Stimulated activated memory B cell treated with anti-CD40 and anti-IgM and Interleukin-4, amounts not matched to agents 10 μg/mL and 1 μg/mL and 100 μg/mL, for 72 hours (primary cell): ENCODE measurements at places on chromosomes 5 and 9.
A peak's percentile ranks its signal among the peaks of the same experiment; 100 is the strongest.

DNA sequence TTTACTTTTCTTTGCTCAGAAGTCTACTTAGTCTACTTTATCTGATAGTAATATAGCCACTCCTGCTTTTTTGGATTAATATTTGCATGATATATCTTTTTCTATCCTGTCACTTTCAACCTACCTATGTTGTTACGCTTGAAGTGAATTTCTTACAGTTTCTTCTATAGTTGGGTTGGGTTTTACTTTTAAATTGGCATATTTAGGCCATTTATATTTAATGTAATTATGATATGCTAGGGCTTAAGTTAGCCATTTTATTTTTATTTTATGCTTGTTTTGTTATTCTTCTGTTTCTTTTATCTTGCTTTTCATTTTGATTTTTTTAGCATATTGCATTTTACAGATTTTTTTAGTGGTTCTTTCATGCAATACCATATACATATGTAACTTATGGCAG, 164.7 kb downstream of the AOPEP start:
- no peak overlapping the region for H3K4me3 ChIP-seq
- no peaks in the 10 kb centered on the region for H3K27me3 ChIP-seq
- ATAC-seq: no peak
- H3K36me3 ChIP-seq: peaks cover 25% of the 10 kb centered on the region
- H3K27ac ChIP-seq: no peak overlapping the region

GRCh38 chr9:98045234-98046179, 11.0 kb upstream of the NANS start:
- ATAC-seq: peak; percentile 93
- H3K27ac ChIP-seq: peak overlapping the region; percentile 90
- peaks cover 45% of the 10 kb centered on the region for H3K4me1 ChIP-seq
- H3K27me3 ChIP-seq: no peaks in the 10 kb centered on the region

- no peak for ATAC-seq
- H3K4me3 ChIP-seq: no peak overlapping the region
- no peaks in the 10 kb centered on the region for H3K27me3 ChIP-seq
- H3K4me1 ChIP-seq: peaks cover 42% of the 10 kb centered on the region
Measured at GRCh38 chr9:134378901-134379338, 52.7 kb downstream of the RXRA start.

DNA sequence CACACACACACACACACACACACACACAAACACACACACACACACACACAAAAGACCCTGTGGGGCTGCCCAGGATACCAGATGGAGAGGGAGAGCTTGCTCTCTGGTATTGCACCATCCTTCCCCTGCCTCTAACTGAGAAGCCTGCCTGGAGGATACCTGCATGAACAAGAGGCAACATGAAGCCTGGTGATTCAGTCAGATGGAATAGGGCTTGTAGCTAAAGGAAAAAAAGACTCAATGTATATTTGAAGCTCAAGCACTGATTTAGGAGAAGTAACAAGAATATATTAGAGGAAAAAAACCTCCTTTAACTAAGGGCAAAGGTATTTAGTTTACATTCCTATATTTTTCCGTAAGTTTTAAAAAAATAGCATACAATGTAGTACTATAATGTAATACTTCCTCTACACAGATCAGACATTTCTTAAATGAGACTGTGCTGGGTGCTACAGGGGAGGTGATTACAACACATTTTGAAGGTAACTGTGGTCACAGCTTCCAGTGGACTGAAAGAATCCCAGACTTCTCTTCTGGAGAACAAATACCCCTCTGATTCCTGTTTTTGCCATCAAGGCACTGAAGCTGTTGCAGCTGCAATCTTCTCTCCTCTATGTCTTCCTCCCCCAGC, 169.3 kb downstream of the DCP2 start:
- no peaks in the 10 kb centered on the region for H3K4me1 ChIP-seq
- no peak overlapping the region for H3K27ac ChIP-seq
- no peaks in the 10 kb centered on the region for H3K27me3 ChIP-seq
- H3K36me3 ChIP-seq: no peaks in the 10 kb centered on the region
- ATAC-seq: no peak

- no peak overlapping the region for H3K27ac ChIP-seq
- no peaks in the 10 kb centered on the region for H3K4me1 ChIP-seq
- no peaks in the 10 kb centered on the region for H3K36me3 ChIP-seq
- H3K27me3 ChIP-seq: peaks cover 22% of the 10 kb centered on the region
- no peak overlapping the region for H3K4me3 ChIP-seq
- ATAC-seq: no peak
Measured at GRCh38 chr5:146399481-146399880, 47.7 kb upstream of the TCERG1 start.

DNA sequence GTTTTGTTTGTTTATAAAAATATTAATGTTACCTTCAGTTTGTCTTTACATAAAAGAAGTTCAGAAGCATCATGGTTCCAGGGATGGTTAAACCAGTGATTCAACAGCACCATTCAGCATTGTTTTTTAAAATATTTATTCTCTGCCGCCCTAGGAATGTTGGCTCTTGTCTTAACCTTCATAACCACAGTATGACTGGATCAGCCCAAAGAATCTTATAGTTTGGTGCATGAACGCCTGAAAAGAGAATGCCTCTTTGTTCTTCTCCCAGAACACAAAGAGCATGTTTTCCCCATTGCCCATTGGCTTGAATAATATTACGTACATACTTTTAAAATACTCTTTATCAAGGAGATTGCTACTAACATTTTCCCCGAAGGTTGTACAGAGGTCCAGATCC, 413.4 kb downstream of the ANXA1 start:
- H3K4me3 ChIP-seq: no peak overlapping the region
- no peak for ATAC-seq
- H3K27ac ChIP-seq: no peak overlapping the region
- no peaks in the 10 kb centered on the region for H3K36me3 ChIP-seq

DNA sequence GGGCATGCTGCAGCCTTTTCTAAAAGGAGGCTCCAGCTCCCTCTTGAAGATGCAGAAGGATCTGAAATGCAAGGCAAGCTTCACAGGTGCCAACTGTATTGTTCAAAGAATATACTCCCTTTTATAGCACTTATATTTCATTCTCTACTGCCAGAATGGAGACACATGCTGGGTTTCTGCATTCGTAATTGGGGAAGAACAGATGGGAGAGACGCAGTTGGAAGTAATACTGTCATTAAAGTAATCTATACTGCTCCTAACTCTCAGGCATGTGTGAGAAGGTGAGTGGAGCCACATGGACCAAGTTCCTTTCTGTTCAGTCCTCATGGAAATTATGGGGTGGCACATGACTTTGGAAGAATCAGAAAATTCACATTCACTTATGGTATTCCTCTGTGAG, 226.4 kb downstream of the TRIM32 start:
- no peaks in the 10 kb centered on the region for H3K36me3 ChIP-seq
- H3K27me3 ChIP-seq: no peaks in the 10 kb centered on the region
- H3K27ac ChIP-seq: no peak overlapping the region
- no peak for ATAC-seq
- H3K4me3 ChIP-seq: no peak overlapping the region

- H3K27me3 ChIP-seq: no peaks in the 10 kb centered on the region
- no peak overlapping the region for H3K4me3 ChIP-seq
- H3K27ac ChIP-seq: no peak overlapping the region
- ATAC-seq: no peak
- H3K36me3 ChIP-seq: peaks cover 19% of the 10 kb centered on the region
- H3K4me1 ChIP-seq: peaks cover 12% of the 10 kb centered on the region
Measured at GRCh38 chr5:138972230-138972629, 97.1 kb upstream of the LRRTM2 start.

DNA sequence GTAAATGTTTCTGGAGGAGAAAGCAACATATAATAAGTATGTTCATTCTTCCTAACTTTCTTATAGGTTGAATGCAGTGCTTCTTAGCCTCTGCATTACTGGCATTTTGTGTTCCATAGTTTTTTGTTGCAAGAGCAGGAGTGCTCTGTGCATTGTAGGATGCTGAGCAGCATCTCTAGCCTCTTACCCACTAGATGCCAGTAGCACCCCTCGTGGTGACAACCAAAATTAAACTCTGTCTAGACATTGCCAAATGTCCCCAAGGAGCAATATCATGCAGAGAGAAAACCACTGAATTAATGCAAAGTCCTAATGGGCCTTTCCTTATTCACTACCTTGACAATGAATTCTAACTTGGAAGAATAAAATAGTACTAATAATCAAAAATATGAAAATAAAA, 147.0 kb downstream of the GLIS3 start:
- ATAC-seq: no peak
- H3K36me3 ChIP-seq: no peaks in the 10 kb centered on the region
- peaks cover 24% of the 10 kb centered on the region for H3K27me3 ChIP-seq
- H3K27ac ChIP-seq: no peak overlapping the region

DNA sequence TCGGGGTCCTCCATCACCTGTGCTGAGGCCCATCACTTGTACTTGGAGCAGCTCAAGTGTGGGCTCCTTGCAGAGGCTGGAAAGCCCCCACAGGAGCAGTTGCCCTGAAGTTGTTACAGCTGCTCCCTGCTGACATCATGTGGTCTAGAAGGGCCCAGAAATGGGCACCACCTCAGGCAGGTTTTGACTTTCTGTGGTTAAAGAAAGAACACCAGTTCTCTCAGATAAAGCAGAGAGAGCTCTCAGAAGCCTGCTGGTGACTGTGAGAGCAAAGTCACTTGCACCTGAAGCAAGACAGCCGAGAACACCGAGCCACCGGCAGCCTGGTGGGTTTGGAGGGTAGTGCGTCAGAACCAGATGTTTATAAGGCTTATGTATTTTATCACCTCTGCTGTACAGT, 70.4 kb downstream of the MVB12B start:
- ATAC-seq: peak; percentile 95
- H3K36me3 ChIP-seq: peaks cover 8% of the 10 kb centered on the region
- peaks cover 13% of the 10 kb centered on the region for H3K27me3 ChIP-seq
- H3K27ac ChIP-seq: peak overlapping the region; percentile 56

DNA sequence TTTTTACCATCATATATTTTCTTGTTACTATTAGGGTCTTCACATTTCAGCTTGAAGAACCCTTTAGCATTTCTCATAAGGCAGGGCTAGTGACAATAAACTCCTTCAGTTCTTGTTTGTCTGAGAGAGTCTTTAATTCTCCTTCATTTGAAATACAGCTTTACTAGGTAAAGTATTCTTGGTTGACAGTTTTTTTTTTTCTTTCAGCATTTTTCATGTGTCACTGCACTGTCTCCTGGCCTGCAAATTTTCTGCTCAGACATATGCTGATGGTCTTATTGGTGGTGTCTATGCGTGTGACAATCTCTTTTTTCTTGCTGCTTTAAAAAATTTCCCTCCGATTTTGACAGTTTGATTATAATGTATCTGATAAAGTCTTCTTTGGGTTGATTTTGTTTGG, 399.9 kb downstream of the SH3GL2 start:
- H3K4me1 ChIP-seq: no peaks in the 10 kb centered on the region
- H3K27ac ChIP-seq: no peak overlapping the region
- ATAC-seq: no peak
- H3K4me3 ChIP-seq: no peak overlapping the region

DNA sequence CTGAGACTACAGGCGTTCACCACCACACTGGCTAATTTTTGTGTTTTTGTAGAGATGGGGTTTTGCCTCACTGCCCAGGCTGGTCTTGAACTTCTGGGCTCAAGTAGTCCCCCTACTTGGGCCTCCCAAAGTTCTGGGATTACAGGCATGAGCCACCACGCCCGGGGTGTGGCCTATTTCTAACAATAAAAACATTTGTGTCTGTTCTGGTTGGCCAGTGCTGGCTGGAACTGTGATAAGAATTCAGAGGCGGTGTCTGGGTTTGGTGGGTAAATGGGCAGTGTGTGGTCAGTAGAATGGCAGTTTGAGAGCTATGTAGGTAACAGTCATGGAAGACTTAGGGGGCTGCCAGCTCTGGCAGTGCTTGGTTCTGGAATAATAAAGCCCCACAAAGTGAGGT, 46.9 kb upstream of the SYNPO start:
- H3K36me3 ChIP-seq: no peaks in the 10 kb centered on the region
- peaks cover 11% of the 10 kb centered on the region for H3K27me3 ChIP-seq
- H3K4me1 ChIP-seq: peaks cover 19% of the 10 kb centered on the region
- ATAC-seq: no peak
- no peak overlapping the region for H3K4me3 ChIP-seq
- H3K27ac ChIP-seq: no peak overlapping the region

DNA sequence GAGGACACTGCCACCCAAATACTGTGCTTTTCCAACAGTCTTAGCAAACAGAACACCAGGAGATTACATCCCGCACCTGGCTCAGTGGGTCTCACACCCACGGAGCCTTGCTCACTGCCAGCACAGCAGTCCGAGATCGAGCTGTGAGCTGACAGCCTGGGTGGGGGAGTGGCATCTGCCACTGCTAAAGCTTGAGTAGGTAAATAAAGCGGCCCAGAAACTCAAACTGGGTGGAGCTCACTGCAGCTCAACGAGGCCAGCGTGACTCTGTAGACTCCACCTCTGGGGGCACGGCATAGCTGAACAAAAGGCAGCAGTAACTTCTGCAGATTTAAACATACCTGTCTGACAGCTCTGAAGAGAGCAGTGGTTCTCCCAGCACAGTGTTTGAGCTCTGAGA, 28.8 kb downstream of the EPB41L4A start:
- no peaks in the 10 kb centered on the region for H3K36me3 ChIP-seq
- no peak for ATAC-seq
- H3K4me3 ChIP-seq: no peak overlapping the region
- H3K27ac ChIP-seq: no peak overlapping the region
- H3K4me1 ChIP-seq: no peaks in the 10 kb centered on the region

DNA sequence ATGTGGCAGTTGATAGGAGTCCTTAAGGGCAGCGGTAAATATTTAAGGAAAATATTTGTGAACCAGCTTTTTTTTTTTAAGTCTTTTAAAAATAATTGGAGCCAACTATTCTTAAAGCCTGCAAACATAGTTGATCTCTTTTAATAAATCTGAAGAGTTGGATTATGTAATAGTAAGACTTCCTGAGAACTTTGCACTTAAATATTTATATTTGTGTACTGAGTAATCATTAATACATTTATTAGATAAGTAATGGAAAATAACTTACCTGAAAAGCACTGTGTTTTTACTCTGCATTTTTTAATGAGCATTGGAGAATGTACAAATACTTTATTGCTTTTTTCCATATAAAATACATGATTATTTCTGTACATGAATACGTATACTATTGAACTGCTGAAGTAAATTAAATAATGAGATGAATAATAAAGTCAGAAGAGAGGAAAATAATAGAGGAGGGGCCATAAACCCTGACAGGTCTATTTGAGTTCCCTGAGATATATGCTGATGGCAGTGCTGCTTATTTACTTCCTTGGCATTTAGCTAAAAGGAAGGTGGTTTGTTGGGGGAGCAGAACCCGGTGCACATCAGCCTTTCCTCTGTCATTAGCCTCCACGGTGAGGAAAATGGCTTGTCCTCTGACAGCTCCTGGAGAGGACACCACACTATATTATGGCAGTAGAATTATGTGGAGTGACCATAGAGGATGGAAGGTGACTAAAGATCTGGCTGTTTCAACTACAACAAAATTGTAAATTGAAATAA, 148.0 kb downstream of the ZSWIM6 start:
- no peaks in the 10 kb centered on the region for H3K4me1 ChIP-seq
- H3K27me3 ChIP-seq: no peaks in the 10 kb centered on the region
- peaks cover 35% of the 10 kb centered on the region for H3K36me3 ChIP-seq
- H3K27ac ChIP-seq: no peak overlapping the region

DNA sequence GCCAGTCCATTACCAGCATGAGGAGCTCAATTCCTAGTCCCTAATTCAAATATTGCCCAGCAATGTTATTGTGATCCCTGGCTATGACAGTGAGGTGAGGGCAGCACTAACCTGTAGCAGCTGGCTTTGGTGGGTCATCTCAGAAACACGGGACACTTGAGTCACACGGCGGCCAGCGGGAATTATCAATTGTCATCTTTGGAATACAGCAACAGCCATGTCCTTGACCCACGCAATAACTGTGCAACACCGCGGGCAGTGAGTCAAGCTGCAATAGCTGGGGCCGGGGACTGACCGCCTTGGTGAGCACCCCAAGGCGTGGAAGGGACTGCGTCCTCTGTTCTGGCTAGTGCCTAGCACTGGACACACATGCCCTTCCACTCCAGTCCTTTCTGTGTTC, 62.5 kb upstream of the ALDH1B1 start:
- no peak overlapping the region for H3K27ac ChIP-seq
- no peak for ATAC-seq
- no peaks in the 10 kb centered on the region for H3K36me3 ChIP-seq
- H3K4me3 ChIP-seq: no peak overlapping the region
